ENCODE measurements at places on chromosomes 2 and 18.

DNA sequence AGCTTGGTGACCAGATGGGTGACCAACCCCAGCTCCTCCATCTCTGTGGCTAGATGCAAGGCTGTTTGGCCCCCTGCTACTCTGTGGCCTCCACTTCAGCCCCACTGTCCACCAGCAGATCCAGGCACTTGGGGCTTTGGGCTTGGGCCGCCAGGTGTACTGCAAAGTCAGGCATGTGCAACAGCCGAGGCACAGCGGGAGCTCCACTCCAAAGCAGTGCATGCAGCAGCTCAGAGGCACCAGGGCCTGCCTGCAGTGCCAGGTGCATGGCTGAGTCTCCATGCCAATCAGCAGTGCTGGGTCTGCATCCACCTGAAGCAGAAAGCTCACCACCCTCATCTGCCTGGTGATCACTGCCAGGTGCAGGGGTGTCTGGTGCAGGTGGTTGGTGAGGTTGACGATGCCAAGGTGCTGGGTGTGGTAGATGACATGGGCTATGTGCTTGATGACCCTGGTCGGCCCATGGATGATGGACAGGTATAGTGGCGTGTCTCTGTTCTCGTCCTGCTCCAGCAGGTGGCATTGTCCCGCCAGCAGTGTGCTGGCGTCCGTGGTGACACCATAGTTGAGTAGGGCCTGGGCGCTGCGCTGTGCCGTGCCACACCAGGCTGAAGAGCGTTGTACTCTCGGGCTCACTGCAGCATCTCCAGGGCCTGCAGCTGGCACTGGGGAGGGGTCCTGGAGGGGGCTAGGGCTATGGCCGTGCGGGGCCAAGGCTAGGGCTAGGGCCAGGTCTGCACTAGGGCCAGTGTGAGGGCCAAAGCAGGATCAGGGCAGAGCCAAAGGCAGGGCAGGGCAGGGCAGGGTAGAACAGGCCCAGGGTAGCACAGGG is 1.0 kb upstream of the ANKRD62 start:
- peak; percentile 50 for DNase-seq

DNA sequence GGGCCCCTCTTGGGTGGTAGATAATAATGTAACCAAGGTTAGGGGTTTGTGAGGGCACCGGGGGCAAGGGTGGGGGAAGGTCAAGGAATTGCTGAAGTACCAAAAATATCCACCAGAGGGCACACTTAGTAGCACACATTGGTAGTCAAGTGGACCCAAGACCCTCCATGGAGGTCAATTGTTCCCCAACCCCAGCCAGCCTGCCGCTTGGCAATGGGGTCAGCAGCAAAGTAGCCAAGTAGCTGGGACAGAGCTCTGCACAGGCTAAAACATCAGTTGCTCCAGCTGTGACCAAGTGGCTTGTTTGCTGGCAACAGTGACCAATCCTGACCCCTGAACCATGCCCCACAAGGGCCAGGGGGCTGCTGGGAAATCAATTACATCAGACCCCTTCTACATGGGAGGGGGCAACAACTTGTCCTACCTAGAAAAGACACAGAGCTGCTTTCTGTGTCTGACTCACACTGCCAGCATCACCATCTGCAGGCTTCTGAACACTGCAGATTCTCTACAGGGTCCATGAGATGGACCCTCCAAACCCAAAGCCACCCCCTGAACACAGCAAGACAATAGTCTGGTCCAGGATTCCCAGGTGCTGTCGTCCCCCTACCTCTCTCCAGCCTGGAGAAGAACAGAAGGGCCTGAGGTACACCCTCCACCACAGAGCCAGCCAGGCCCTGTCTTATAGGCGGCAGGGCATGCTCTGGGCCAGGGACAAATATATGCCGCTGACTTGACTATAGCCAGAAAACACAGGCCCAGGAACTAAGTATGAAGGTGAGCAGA is 76.0 kb downstream of the EMX1 start:
- peak; percentile 78 for DNase-seq

GRCh38 chr2:226256709-226257376 is 542.8 kb downstream of the IRS1 start:
- no peak for DNase-seq

DNA sequence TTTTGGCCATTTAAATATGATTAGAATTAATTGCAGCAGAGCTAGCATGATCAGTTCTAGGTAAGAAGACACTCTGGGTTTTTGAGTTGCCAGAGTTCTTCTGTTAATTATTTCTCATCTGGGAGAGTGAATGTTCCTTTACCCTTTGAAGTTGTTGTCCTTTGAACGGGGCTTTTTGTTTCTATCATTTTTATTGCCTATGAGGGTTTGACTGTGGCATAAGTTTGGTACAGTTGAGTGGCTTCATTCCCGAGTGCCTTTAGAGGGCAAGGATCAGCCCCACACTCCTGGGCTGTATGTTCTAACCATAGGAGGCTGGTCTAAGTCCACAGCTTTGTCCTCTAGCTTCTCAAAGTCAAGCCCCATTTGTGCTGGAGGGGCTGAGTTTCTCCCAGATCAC is 804.3 kb downstream of the KCNJ3 start:
- DNase-seq: no peak

GRCh38 chr2:200486529-200486928 is 23.3 kb downstream of the KCTD18 start:
- no peak for DNase-seq

DNA sequence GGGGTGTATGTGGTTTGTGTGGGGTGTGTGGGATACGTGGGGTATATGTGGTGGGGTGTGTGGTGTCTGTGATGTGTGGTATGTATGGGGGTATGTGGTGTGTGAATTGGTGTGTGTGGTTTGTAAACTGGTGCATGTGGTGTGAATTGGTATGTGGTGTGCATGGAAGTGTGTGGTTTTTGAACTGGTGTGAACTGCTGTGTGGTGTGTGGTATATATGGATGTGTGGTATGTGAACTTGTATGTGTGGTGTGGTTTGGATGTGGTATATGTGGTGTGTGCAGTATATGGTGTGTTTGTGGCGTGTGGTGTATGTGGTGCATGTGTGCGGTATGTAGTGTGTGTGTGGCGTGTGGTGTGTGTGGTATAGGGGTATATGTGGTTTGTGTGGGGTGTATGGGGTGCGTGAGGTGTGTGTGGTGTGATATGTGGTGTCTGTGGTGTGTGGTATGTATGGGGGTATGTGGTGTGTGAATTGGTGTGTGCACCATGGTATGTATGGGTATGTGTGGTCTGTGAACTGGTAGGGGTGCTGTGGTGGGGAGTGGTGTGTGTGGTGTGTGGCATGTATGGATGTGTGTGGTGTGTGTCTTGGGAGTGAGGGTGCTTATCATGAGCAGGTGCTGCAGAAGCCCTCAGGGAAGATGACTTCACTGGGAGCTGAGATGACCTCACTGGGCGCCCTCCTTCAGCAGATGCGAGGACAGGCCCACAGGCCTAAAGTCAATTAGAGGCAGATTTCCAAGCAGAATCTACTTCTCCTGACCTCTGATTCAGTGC is 209.6 kb upstream of the TNP1 start:
- no peak for DNase-seq

DNA sequence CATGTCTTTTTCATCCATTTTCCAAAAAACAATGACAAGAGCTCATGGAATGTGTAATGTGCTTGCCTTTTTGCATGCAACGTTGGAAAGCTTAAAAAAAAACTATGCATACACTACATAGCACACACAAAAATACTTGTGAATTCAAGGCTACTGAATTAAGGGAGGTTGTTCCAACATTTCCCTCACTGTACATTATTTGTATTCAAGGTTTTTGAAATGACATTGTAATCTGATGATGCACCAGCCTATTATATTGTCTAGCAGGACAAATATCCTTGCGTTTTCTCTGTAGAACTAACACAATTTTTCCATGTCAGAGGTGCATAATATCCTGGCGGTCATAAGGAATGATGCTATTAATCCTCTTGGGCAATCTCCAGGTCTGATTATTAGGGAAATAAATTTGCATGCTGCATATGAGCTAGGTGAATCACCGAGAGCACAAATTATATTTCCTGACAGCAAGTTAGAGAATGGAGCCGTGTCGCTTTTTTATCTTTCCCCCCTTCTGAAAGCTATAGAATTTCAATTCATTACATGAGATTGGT is 836.9 kb upstream of the FANCL start:
- DNase-seq: no peak

DNA sequence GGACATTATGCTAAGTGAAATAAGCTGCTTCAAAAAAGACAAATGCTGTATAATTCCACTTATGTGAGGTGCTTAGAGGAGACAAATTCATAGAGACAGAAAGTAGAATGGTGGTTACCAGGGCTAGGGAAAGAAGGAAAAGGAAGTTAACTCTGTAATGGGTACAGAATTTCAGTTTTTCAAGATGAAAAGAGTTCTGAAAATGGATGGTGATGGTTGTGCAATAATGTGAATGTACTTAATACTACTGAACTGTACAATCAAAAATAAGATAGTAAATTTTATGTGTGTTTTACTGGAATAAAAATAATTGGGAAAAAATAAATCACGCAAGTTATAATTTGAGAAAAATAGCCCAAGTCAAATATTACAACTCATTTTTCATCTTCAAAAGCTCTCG is 27.5 kb downstream of the ARHGAP25 start:
- DNase-seq: no peak

DNA sequence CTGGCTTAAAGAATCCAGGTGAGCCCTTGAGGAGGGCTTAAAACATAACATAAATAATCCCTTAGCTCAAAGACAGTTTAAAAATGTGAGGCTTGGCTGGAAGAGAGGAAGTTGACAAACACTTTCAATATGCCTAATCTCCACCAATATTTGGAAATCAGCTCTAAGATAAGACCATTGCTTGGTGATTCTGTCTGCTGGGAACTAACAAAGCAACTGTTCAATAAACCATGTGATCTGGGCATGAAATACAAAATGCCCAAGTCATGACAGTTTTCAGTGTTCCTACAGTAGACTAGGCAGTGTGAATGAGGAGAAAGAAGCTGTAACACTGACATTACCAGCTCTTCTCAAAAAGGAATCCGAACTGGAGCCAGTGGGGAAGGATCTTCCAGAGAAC is 10.7 kb downstream of the MFF start:
- no peak for DNase-seq

DNA sequence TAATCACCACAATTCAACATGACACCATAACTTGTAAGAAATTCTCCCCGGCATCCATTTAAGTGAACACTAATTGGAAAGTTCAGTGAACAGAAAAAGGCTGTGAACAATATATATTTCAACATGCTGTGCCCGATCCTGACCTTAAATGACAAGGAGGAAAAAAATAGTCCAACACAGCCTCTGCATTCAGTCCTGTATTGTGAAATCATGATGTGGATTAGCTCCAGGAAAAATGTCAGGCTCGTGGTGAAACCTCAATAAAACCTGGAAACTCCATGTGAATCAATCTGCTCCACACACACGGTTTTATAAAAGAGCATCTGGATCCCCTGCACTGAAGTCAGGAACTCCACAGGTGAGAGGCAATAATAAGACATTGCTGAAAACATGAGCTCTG is 145.4 kb upstream of the SPOPL start:
- no peak for DNase-seq

GRCh38 chr2:84055816-84056215 is 403.3 kb downstream of the SUCLG1 start:
- DNase-seq: no peak

DNA sequence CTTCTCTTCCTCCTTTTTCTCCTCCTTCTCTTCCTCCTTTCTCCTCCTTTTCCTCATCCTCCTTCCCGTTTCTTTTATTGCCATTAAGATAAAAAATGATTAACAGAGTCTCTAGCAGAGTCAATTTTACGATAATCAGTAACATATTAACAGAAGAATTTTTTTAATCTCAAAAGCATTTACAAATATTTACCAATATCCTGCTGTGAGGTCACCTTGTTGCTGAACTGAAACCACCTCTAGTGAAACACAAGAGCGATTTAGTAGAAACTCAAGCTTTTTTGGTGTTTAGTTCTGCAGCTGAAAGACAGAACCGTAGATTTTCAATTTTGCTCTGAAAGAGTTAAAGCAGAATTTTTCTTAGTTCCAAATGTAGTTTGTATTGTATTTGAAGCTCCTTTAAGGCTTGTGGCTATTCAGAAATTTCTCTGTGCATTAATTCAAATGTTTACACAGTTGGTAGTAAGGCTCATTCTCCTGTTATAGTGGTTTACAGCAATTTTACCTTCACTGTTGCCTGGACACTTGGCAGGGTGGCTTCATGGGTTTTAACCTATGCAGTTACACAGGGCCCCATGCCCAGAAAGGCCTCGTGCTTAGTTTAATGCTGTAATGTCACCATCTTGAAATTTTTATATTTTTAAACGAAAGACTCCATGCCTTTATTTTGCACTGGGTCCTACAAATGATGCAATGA is 1106.6 kb upstream of the FAM98A start:
- no peak for DNase-seq

DNA sequence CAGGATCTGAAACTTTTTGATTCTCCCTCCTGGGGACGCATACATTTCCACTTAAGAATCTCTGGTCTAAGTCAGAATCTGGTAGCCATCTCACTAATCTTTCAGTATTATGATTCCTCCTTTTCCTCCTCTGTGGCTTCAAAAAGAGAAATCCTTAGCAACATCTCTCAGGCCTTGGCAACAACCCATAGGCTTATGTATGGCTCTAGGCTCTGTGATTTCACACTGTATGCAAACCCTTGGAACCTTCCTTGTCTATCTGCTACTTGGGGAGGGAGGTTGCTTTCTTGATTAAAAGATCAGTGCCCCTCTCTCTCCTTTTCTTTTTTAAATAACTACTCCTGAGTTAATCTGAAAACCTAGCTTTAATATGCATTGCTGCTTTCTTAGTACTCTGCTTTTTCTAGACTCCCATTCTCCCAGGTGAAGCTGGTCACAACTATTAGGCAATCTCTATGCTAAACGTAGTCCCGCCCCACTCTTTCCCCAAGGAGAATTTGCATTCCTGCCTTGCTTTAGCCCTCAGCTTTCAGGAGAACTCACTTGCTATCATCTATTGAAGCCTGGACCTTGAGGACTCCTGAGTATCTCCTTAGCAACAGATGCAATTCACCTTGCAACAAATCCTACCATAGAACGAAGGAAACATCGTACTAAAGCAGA is 72.2 kb upstream of the L3MBTL4 start:
- no peak for DNase-seq

- DNase-seq: peak; percentile 79
These were observed 513 bp downstream of the TRIP12 start for GRCh38 chr2:229921101-229921891.

DNA sequence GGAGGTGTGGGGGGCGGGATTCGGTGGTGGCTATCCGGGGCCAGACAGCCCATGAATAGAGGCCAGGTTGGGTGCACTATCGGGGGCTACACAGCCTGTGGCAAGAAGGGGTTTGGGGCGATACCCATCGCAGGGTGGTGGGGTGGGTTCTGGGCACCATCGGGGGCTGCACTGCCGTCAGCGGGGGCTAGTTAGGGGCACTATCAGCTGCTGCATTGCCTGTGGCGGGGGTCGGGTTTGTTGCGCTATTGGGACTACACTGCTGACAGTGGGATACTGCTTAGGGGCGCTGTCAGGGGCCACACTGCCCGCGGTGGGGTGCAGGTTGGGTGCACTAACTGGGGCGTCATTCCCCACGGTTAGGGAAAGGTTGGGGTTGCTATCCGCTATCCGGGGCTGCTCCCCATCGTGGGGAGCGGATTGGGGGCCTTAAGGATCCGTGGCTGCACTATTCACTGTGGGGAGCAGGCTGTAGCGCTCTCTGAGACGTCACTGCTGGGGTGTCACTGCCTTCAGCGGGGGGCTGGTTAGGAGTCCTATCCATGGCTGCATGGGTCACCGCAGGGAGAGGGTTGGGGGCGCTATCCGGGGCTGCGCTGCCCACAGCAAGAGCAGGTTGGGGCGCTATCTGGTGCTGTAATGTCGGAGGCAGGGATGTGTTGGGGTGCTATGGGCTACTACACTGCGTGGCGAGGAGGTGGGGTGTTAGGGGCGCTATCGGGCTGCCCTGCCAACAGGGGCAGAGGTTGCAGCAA is 76.5 kb upstream of the SLC35G4 start:
- no peak for DNase-seq

- no peak for DNase-seq
These were observed 294.8 kb upstream of the NRP2 start for GRCh38 chr2:205387350-205388055.
